ENCODE measurements at places on chromosomes 5 and 9.

DNA sequence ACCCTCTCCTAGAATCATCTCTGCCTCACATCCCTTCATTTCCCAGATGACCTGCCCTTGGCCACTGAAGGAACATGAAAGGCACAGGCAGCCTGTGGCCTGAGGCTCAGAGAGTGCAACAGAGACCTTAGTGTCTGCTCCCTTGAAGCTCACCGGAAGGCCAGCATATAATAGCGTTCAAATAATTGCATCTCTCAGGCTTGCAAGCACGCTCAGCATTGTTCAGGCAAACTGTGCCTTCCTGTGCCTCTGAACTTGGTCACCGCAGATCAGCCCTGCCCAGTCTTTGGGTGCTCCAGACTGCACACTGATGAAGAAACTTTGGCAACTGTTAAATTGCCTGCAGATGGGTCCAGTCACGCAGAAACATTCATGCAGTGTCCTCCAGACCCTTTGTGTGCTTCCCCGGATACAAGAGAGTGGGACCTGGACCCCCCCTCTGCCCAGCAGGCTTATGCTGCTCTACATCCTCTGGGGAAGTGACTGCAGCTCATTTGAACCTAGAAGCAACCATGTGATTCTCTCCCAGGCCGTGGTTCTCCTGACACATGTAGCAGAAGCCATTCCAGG is 216.0 kb upstream of the ANKRD55 start:
- DNase-seq = no peak

- no peak for DNase-seq
Measured at GRCh38 chr5:150628936-150629485, 11.4 kb upstream of the SYNPO start.

GRCh38 chr9:8234316-8234715 is 434.7 kb upstream of the DMAC1 start:
- no peak for DNase-seq

GRCh38 chr5:154701181-154701580 is 54.0 kb upstream of the LARP1 start:
- no peak for DNase-seq

- DNase-seq = no peak
Measured at GRCh38 chr9:119369680-119370366, 588 bp upstream of the BRINP1 start.

DNA sequence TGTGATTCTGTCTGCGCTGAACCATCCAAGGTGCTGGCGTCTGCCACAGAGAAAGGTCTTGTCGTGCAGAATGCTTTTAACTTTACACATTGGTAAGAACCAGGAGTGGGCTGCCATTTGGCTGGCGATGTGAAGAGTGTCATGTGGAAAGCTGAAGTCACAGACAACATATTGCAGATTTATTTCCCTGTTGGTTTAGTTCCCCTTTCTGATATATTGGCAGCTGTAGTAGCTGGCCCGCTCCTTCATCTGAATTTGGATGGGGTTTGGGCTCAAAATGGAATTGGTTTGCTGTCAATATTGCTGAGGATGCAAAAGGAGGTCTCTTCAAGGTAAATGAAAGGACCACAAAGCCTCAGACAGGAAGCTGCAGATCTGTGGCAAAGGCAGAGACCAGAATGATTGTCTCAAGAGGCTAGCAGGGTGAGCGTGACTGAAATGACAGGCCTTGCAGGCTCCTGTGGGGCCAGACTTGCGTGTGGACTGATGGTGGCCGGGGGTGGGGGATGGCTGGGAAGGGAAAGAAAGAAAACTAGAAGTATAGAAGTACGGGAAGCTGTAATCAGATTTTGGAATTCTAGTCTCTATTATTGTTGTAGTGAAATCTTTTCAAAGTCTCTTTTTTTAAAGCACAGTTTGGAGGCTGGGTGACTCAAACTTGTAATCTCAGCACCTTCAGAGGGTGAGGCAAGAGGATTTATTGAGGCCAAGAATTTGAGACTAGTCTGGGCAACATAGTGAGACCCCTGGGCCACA is 25.1 kb upstream of the CD180 start:
- DNase-seq = peak; percentile 82

DNA sequence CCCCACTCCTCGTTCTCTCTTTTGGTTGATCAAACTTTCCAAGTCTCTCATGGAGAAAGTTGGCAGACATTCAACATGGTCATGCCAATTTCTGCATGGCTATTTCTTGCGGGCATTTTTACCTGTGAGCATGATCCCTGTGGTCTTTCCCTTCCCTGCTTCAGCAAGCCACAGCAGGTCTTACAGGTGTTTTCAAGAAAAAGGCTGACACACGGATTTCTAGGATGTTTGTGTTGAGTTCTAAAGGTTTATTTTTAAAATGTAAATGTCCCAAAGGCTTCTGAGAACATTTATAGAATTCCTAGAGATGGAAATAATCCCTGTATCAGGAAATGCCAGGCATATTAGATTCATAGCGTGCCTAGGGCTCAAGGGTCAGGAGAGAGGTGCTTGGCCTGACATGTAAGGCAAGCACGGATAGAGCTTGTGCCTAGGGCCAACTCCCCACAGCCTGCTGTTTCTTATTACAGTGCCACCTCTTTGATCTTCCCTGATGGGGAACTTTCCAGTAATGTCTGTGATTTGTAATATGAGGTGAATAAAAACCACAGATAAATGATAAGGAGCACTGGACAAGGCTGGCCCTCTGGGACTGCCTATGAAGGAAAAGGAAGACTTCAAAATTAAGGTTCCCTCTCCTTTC is 79.8 kb downstream of the MUSK start:
- DNase-seq = no peak

- DNase-seq = no peak
Measured at GRCh38 chr5:39577529-39577928, 152.7 kb upstream of the DAB2 start.

DNA sequence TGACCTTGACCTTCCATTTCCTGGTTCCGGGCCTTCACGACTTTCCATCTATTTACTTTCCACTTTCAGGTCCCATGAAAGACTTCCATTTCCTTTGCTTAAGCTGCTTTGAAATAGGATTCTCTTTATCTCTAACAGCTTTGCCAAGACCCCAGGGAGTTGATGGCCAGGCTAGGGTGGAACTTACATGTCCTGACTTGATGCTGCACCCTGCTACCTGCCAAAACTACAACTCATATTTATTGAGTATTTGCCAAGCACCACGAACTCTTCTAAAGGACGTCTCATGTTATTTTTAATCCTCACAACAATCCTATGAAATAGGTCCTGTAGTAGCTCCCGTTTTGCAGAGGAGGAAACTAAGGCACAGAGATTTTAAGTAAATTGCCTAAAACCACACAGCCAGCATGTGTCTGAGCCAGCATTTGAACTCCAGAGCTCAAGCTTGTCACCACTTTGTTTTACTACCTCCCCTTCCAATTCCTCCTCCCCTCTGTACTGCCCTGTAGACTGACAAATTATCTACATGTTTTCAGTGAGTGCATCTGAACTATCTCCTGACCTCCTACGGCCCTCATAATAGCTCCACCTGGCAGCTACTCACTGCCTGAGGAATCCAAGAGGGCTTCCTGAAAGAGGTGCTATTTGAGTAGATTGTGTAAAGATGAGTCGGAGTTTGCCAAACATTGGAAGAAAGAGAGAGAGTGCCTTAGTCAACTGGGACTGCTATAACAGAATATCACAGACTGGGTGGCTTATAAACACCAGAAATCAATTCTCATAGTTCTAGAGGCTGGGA is 38.4 kb upstream of the SMIM23 start:
- no peak for DNase-seq

- DNase-seq = peak; percentile 49
Measured at GRCh38 chr5:67066815-67067214, 129.8 kb downstream of the CD180 start.

- no peak for DNase-seq
Measured at GRCh38 chr5:110634475-110634874, 92.0 kb downstream of the TMEM232 start.

Measured in suppressor macrophage treated with lipopolysaccharide for 1 hour (primary cell).